T-helper 17 cell (primary cell): ENCODE measurements at places on chromosomes 11 and 22.

DNA sequence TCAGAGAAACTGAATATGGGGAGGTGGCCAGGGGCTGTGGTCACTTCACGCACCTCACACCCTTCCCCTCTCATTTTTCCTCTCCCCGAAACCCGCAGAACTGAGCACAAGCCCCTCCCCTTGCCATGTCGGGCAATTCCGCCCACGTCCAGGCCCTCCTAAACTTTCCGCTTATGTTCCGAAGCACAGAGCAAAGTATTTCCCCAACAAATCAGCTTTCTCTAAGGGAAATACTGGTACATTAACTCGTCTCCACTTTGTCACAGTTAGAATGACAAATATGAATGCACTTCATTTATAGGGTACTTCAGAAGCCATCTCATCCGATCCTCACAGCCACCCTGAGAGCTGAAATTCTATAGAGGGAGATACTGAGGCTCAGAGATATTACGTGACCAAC lies 94.7 kb upstream of the TMEM45B start:
- no peak for DNase-seq

GRCh38 chr22:28198692-28199091 lies 279.6 kb upstream of the PITPNB start:
- no peak for DNase-seq

DNA sequence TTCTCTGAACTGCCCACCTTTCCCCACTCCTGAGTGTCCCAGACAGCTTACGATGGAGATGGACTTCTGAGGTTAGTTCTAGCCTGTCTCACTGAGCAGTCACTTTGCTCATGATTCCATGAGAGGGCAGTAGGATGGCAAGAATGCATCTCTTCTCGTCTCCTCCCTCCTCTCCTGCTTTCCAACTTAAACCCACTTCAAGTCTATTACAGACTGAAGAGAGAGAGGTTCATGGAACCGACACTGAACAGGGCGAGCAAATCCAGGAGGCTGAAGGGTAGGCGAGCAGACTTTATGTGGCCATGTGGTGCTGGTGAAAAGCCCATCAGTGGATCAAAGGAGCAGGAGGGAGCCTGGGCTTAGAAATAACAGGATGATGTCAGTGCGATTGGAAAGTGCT lies 38.6 kb downstream of the CEP164 start:
- no peak for DNase-seq

DNA sequence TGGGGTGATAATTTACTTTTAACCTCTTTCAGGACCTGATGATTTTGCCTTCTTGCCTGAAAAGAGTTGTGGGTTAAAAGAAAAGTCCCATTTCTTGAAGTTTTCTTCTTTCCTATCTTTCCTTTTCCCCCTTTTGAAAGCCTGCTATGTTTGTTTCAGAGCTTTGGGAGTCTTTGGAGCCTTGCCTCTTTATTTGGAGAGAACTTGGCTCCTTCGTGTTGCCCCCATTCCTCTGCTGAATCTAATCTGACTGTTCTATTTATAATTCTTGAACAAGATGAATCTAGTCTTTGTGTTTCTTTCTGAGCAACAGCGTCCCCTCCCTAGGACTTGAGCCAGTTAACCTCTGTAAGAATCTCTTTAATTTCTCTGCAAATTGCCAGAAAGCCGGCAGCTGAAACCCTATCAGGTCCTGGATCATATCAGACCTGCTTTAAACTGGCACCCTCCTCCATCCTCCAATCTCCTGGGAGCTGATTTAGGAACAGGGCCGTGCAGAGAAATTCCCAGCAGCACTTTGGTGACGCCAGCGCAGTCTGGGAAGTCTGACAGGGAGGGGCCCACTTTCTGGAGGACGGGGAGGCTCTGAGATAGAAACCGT lies 289.1 kb upstream of the SORL1-AS1 start:
- DNase-seq: no peak

- no peak for DNase-seq
Observed at GRCh38 chr11:313304-313786, 495 bp upstream of the IFITM1 start.

GRCh38 chr22:27107386-27107785 lies 450.0 kb downstream of the MIAT start:
- no peak for DNase-seq

DNA sequence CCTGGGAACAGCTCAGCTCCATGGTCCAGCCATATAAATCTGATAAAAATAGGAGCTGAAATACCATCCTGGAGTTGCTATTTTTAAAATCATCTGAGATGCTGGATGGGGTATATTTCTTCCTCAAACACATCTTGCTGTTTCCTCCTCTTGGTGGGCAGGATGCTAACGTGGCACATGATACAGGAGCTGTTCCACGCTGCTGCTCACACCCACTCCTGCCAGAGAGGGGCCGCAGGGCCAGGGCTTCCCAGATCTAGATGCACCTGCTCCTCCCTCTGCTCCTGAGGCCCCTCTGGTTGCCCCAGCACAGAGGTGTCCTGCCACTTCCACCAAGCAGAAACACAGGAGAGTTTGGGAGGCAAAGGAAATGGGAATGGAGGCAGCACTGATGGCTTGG lies 3.3 kb upstream of the ST3GAL4 start:
- no peak for DNase-seq

DNA sequence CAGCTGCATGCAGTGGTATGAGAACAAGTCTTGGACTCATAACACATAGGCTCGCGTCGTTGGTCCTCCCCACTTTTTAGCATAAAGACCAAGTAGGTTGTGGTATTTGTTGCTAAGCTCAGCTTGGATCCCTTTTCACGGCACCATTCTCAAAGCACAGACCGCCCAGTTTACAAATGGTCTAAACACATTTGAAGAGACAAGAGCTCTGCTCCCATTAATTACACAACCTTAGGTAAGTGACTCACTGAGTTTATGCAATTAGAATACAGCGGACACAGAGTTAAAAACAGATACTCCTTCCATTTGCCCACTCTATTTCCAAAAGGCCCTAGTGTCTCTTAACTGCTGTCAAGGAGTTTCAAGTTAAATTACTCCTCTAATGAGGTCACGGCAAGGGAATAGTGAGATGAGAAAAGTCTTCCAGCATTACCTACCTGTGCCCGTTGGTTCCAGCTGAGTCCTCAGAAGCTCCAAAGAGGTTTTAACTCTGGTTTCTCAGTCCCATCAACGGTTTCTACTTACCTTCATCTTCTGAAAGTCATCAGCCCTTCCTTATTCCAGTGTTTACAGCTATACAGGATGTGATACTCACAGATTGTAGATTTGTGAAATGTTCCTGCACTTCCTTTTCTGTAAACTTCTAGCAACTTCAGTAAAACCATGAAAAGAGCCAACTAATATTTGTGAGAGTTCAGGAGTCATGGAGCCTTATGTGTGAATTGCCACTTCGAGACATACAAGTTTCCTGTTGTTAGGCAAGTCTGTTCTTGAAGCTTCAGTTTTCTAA lies at the start of gene MS4A6A:
MS4A6A (minus strand) TSS at position 543 of the 790 bp plus-strand sequence. CDS start 1,356 bp downstream, outside the sequence.
- DNase-seq: no peak

DNA sequence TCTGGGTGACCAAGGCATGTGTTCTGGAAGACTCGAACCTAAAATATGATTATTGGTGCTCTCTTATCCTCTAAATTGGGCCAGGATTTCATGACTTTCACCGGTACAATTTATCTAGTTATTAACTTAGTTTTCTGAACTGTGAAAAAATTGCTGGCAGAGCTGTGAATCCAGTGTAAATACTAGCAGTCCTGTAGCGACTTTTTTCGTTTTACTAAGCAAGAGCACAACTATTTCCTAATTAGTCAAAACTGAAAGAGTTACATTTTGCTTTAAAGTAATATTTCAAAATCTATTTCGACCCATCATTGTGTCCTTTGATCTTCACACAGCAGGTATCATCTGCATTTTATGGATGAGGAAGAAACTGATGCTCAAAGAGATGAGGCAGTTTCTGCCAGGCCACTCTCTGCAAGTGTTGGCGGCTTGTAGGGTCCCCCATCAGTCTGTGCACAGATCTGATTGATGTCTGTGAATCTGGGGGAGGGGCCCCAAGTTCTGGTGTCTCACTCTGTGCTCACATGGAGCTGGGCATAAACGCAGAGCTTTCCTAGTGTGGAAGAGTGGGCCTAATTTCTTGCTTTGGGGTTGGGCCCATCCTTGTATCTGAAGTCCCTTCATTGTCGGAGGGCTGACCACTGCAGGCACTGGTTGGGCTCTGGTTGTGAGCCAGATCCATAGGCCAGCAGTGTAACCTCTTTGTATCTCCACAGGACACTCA lies 1.4 kb upstream of the TRMT2A start:
- no peak for DNase-seq

DNA sequence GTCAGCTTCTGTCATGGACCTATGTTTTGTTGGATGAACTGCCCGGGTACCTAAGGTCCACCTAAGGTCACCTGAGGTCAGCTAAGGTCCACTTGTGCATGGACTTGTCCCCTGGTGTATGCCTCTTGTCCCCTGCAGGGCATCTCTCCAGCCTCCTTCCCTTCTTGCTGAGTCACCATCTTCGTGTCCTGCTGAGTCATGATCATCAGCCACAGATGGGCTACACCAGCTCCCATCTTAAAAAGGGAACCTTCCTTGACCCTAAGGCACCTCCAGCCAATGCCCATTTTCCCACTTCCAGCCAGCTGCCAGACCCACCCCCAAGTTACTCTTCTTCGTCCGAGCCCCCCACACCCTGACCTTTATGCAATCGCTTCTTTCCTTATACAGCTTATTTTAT lies 544.9 kb downstream of the TBC1D22A start:
- DNase-seq: no peak

- DNase-seq: no peak
Observed at GRCh38 chr11:70720281-70720680, 322.0 kb downstream of the CTTN start.

- no peak for DNase-seq
Observed at GRCh38 chr11:100824041-100824809, 137.1 kb downstream of the ARHGAP42 start.

GRCh38 chr11:125163431-125164063 lies 1.0 kb upstream of the PKNOX2 start:
- DNase-seq: no peak

- DNase-seq: peak; percentile 53
Observed at GRCh38 chr22:29394931-29395581, 6.7 kb upstream of the AP1B1 start.

GRCh38 chr11:76672431-76673175 lies 2.1 kb upstream of the LRRC32 start:
- no peak for DNase-seq

DNA sequence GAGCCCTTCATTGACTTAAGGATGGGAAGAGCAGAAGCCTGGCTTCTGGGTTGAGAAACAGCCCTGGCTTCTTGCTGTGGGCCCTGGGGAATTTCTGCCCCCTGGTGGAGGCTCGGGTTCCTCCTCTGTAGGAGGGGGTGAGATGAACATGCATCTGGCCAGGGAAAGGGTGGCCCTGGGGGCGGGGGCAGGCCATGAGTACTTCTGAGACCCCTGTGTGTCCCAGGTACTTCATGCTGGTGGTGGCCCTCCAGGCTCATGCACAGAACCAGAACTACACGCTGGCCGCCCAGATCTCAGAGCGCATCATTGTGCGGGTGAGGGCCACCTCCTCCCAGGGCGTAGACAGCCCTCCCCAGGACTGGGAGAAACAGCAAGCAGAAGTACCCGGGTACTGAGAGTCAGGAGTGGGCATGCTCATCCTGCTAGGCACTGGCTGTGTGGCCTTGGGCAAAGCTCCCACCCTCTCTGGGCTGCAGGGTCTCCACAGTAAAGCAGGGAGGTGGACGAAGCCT lies 15.8 kb downstream of the TMEM258 start:
- no peak for DNase-seq

DNA sequence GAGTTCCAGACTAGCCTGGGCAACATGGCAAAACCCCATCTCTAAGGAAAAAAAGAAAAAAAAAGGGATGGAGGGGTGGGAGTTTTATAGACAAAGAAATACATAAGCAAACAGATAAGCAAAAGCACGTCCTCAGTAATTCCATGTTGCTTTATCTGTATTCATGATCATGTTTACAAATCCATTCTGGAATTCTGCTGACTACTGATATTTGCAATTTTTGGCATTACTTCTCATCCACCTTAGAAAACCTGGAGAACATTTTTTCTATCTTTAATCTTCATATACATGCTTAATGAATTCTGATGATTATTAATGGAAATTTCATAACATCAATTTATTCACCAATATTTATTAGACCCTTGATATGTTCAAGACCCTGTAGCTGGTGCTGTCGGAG lies 1.7 kb upstream of the FDX1 start:
- DNase-seq: no peak

DNA sequence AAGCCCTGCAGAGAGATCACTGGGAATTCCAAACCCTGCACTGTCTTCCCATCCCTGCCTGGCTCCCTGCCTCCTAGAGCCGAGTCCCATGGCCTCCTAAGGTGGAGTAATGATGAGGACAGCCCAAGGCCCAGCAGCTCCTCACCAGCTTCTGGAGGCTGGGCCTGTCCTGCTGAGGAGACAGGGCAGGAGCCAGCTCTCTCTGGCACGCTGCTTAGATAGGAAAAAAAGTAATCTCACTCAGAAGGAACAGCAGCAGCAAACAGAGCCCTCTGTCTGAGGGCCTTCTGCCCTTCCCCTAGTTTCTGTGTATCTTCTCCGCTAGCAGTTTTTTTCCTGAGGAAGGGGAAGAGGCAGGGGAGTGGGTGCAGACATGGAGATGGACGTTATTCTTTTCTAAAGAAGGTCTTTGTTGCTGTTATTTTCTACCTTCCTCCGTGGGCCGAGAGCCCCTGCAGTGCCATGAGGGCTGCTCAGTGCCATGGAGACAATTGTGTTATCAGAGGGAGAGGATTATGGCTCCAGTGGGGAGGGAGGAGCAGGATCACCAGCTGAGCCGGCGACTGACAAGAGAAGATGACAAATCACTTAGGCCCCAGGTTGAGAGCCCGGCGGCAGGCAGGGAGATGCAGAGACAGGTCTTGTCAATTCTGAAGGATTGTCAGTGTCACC lies 315.3 kb downstream of the BUD13 start:
- no peak for DNase-seq

DNA sequence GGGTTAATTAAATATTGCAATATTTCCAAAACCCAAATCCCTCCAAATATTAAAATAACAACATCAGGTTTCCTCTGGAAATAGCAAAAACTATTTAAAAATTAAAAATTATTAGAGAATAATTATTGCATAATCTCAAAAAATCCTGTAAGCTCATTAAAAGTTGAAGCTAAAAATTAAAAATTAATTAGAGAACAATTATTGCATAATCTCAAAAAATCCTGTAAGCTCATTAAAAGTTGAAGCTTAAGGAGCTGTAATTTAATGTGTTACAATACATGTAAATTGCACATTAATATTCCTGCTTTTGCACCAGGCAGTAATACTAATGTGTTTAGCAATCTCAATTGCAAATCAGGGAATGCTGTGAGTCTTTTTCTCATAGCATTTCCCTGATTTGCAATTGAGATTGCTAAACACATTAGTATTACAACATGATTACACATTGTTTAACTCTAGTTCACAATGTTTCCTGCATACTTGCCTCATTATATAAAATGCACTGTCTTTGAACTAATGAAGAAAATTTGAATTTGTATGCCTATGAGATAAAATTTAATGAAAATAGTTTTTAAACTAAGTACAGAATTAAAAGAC lies 247.7 kb downstream of the GUCY1A2 start:
- DNase-seq: no peak
